ENCODE measurements at places on chromosomes 6 and 20.

DNA sequence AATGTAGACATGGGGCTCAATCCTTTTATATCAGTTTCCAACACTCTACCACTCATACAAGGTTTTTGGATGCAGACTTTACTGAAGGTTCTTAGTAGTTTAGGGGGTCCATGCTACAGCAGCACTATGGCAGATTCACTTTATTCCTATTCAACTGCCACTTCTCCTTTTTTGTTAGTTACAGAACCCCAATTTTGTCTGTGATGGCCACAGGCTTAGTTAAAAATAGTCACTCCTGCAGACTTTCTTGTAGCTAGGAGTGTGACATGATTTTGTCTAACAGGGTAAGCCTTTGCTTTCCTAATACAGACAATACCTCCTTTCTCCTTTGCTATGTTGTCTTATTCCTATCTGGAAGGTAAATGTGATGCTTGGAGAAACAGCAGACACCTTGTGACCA, 90.0 kb upstream of the SLC24A3 start:
- no peak for DNase-seq

DNA sequence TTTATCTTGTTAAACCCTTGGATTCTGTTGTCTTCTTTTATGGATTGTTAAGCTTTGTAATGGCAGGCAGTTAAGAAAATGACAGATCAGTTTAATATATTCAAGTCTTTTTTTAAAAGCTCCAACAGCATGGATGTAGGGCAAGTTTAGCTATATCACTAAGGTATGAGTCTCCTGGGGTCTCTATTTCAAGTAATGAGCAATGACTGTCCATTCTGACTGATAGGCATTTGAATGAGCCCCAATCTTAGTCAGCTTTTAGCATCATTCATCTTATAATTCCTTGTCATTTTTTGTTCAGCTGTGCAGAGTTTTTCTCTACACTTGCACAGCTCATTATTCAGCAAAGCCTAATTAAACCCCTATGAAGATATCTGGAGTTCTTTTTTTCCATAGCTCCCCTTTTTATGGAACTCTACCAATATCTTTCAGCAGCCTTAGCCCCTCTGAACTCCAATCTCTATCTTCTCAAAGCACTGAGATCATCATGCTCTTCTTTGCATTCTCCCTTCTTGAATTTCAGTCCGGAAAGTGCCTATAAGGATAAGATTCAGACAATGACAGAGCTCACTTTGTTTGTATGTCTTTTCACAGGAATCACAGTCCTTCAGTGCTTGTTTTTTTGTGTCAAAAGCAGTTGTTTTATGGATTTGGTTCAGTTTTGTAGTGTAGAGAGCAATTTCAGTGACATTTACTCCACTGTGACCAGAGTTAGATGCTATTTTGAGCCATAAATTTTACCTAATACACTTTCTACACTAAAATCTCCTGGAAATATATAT, 97.2 kb upstream of the DOK5 start:
- no peak for DNase-seq

DNA sequence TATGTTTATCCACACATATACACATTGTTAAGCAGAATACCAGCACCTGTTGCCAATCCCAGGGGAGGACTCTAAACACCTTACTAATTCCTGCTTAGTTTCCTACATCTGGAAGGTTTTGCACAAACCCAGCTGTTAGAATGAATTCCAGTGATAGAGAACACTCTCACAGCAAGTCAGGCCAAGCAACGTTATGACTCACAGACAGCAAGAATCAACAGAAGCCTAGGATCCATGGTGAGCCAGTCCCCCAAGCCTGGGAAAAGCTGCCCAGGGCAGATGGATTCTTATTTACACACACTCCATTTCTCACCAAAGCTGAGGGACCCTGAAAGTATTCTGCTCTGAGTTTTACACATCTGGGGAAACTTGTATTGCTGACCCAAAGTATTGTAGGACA, 291.7 kb downstream of the SLC35F1 start:
- DNase-seq: no peak

GRCh38 chr6:52305411-52305810, 20.9 kb upstream of the MCM3 start:
- DNase-seq: no peak

- no peak for DNase-seq
Observed at GRCh38 chr6:152552616-152553209, 84.4 kb downstream of the SYNE1 start.

DNA sequence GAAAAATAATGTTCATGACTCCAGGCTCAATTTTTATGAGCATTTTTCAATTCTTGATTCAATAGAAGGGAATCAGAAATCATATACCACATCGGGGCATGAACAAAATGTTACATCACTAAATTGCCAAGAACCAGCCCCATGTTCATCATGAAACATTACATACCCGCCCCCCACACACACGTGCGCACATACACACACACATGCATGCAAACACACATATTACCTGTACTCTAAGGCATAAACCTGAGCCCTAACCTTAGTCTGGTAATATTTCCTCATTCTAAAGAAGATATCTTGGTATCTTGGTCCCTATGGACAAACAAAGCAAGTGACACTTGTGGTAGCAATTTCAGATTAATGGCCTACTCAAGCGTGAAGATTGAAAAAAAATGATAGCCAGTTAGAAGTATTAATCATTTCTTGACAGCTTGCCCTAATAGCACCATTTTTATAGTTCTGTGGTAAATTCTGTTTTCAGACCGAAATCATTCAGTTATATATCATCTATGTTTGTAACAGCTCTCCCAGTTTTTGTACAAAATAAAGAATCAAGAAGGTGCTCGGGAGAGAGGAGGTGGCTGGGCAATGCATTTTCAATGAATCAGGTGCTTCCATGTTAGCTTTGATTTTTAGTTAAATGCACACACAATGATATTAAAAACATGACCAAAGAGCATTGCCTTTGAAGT, 95.4 kb upstream of the DOK5 start:
- no peak for DNase-seq

DNA sequence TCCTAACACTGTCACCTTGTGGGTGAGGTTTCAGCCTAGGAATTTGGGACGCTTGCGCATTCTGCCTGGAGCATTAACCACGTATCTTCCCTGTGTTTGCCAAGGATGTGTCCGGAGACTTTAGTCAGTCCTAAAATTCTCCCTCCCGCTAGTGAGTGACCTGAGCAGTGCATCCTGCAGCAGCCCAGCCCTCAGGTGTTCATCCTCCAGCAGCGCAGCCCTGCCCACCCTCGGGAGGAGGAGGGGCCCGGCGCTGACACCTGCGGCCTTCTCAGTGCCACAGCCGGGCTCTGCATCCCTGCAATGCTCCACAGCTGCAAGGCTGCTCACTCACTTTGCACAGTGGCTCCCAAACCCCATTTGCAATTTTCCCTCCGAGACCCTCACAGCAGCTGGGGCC, 79.5 kb downstream of the ERMARD start:
- no peak for DNase-seq

DNA sequence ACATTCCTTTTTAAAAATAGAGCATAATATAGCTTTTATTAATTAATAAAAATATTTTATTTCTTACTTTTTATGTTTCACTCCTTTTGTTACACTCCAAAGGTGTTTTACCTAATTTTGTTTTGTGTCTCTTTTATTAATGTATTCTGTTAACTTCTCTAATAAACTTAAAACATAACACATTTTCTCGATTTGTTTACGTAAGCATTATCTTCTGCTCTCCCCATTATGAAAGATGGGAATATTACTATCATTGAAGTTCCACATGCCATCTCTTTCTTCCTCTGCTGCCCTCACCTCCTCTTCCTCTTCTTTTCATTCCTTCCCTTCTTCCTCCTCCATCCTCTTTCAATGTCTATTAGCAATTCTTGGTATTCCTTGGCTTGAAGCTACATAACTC, 85.0 kb upstream of the HCRTR2 start:
- DNase-seq: no peak

- no peak for DNase-seq
Observed at GRCh38 chr20:52748285-52748932, 223.7 kb upstream of the TSHZ2 start.

GRCh38 chr6:38169221-38169976, 349.9 kb downstream of the ZFAND3 start:
- no peak for DNase-seq

GRCh38 chr20:44442298-44443070, 33.2 kb upstream of the TTPAL start:
- DNase-seq: no peak
